Stimulated activated CD8-positive, alpha-beta memory T cell treated with anti-CD3 and anti-CD28 coated beads, Interleukin-4, amount 100 ng/mL, for 4 hours (primary cell): ENCODE measurements at places on chromosomes 5 and 9.

- DNase-seq: no peak
These were observed 37.5 kb upstream of the DENND4C start for GRCh38 chr9:19193029-19193324.

DNA sequence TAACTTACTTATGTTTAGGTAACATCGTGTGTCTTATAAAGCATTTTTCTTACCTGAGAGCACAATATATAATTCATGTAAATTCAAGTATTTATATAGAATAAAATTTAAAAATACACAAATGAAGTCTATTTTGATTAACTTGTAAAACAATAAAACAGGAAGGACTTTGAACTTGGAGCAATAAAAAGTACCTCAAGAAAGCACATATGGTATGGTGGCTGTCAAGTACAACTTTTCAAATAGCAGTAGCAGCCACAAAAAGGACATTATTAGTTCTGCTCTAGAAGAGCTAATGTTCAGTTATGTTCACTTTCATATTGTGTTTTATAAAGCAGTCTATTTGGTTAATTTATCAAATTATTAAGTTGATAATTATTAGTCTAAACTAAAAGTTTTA lies 31.4 kb downstream of the SLF1 start:
- DNase-seq: no peak

DNA sequence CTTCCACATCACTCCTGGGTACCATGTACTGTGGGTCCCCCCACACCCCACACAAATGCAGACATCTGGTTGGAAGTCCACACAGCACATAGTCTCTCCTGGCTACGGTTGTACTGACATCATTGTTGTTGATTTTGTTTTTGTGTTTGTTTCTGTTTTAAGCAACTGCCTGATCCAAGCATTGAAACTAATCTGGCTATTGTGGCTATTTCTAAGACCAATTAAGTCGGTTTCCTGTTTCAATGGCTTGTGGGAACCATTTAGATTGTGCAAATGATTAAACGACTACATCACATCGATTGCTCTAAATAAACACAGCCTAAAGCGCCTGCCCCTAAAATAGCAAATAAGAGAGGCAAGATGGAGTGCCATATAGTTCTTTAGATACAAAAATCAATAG lies 226.8 kb upstream of the IRX4 start:
- no peak for DNase-seq

DNA sequence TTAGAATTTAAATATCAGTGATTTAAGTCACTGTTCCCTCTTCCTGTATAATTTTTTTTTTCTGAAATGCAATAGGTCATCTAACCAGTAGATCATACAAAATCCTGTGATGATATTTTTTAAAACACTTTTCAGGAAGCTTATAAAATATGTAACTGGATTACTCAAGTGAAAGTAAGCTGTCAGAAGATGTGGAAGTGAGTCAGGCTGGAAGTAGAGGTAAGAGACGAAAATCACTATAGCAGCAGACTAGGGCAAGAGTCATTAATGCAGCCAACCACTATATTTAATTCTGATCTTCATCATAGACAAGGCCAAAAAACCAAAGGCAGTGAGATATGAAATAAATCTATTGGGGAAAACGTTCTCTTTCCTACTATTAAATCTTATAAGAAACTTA lies 65.7 kb upstream of the C6 start:
- DNase-seq: no peak

DNA sequence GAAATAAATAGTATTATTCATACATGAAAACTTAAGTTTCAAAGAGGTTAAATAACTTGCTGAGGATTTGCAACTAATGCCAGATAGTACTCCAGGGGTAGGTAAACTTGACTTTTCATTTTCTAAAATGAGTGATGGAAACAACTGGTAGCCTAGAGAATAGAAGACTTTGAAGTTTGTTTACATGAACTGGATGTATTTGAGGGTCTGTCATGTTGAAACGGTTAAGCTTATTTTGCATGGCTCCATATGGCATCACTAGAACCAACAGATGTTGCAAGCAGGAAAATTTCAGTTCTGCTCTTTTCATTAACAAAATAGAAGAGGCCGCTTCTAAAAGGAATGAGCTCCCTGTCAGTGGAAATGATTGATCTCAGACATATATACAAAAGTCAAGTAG lies 105.1 kb upstream of the SGCD start:
- DNase-seq: no peak

DNA sequence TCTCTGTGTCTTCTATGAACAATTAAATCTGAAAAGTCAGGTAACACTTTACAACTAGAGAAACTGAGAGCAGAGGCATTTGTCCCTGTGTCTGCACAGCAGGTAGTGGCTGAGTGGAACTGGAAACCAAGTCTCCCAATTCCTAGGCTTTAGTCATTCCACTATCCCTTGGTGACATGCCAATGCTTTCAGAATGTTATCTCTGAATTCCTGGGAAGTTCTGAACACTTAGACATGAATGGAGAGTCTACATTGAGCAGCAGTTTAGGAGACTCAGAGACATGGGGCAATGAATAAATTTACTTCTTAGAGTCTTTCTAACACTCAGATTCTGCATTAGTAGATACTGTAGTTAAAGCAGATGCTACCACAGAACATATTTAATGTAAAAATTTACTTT lies 94.8 kb upstream of the APC start:
- DNase-seq: no peak

GRCh38 chr9:78630966-78631365 lies 334.0 kb downstream of the PSAT1 start:
- DNase-seq: no peak

GRCh38 chr5:32153723-32154122 lies 20.4 kb downstream of the GOLPH3 start:
- no peak for DNase-seq

DNA sequence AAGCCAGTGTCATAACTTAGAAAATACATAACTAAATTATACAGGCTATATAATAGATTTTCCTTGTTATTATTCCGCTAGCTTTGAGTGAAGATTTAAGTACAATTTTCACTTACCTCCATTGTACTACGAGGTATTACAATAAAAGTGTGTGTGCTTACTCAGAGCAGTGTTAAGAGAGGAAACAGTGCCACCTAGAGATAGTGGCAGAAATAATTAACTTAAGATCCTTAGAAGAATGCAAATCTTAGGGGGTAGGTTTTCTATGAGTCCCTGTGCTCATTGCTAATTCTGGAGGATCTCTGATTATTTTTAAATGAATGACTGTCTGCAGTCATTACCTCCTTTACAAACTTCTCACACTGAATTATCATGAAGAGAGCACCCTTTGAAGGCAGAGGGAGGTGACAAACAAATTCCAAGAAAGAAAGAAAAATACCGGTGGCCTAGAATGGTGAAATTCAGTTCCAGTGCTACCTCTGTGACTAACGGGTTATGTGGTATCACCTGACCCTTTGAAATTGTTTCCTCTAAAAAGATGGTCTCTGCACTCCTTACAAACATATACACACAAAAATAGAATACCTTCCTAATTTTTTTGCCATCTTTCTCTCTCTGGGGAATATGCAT lies 379.8 kb downstream of the TRIM36 start:
- DNase-seq: no peak

GRCh38 chr5:121366515-121366914 lies 485.2 kb upstream of the FTMT start:
- DNase-seq: no peak

DNA sequence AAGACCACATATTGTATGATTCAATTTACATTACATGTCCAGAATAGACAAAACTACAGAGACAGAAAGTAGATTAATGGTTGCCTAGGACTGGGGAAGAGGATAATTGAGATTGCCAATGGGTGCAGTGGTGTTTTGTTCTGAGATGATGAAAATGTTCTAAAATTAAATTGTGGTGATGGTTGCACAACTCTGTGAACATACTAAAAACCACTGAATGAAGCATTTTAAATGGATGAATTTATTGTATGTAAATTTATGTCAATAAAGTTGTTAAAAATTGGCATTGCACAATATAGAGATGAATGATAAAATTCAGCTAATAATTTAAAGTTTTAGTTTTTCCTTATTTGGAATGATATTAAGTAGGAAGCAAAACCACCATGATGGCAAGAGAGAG lies 109.5 kb upstream of the NR4A3 start:
- no peak for DNase-seq

- no peak for DNase-seq
These were observed 1063.2 kb upstream of the ACO1 start for GRCh38 chr9:31321256-31321655.

GRCh38 chr5:128695791-128696530 lies 157.9 kb upstream of the FBN2 start:
- DNase-seq: no peak

DNA sequence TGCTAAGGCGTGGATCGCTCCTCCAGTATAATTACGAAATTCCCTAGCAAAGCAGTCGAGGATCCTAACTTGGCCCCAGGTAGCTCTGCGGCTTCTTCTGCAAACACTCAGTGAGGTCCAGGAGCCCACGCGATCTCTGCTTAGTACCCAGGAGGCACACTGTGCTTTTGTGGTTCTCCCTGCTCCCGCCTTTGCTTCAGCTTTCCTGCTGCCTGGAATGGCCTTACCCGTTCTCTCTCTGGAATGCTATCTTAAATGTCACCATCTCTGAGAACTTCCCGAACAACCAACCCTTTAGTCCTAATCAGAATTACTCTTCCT lies 639 bp downstream of the INVS start:
- DNase-seq: no peak

- no peak for DNase-seq
These were observed 1416.0 kb downstream of the EFNA5 start for GRCh38 chr5:106254784-106255183.

- DNase-seq: no peak
These were observed 46.6 kb upstream of the IRX4 start for GRCh38 chr5:1929108-1929991.

- no peak for DNase-seq
These were observed 96.5 kb upstream of the LMX1B start for GRCh38 chr9:126516936-126517832.

DNA sequence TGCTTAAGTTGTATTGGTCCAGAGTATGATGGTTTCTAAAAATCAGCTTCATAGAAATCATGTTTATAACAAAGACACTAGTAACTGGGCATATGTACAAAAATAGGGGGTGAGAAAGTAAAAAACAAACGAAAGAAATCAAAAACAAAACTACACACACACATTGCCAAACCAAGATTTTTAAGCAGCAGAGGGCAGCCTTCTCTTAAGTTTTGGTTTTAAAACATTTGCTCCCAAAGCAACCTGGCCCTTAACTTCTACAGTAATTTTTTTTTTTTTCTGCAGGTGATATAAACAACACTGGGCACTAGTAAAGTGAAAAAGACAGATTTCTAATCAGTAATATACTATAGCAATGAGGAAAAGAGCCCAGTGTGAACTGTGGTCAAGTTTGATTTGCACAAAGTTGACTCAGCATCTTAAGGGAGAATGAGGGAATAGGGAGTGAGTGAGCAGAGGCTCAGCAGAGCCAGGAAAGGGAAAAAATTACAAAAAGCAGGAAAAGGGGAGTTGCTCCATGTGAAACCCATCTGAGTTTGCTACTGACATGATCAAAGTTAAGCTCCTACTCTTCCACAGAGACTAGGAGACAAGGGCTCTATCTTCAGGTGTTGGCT lies 13.4 kb upstream of the GAPT start:
- DNase-seq: no peak

DNA sequence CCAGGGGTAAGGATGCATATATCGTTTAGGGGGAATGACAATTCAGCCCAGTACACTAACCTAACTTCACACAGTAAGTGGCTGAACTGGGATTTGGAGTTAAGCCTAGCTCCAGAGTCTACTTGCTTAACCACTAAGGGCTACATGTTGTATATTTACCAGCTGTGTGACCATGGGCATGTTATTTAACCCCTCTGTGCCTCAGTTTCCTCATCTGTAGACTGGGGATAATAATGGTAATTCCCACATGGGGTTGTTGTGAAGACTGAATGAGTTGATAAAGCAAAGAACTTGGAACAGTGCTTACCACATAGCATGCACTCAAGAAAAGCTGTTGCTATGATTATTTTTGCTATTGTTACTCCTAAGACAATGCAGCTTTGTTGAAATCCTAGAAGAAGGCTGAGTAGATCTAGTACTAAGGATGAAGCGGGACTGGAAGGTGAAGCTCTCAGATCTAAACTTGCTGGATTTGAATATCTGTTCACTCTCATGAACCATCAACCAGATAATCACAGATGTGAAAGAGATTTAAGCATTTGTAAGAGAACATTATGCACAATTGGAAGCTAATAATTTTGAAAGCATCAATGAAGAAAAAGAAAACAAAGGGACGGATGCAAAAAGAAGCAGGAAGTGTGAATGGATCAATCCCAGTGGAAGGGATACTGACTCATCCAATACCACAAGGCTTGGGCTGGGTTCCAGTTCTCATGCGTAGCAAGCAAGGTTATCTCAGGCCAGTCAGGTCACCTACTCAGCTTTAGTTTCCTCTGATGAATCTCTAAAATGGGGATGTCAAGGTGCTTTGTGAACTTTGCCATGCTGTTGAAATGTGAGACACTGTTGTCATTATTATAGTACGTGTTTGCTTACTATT lies 78.5 kb upstream of the TBC1D2 start:
- DNase-seq: no peak

- DNase-seq: no peak
These were observed 204.4 kb upstream of the IER5L start for GRCh38 chr9:129382281-129383018.

DNA sequence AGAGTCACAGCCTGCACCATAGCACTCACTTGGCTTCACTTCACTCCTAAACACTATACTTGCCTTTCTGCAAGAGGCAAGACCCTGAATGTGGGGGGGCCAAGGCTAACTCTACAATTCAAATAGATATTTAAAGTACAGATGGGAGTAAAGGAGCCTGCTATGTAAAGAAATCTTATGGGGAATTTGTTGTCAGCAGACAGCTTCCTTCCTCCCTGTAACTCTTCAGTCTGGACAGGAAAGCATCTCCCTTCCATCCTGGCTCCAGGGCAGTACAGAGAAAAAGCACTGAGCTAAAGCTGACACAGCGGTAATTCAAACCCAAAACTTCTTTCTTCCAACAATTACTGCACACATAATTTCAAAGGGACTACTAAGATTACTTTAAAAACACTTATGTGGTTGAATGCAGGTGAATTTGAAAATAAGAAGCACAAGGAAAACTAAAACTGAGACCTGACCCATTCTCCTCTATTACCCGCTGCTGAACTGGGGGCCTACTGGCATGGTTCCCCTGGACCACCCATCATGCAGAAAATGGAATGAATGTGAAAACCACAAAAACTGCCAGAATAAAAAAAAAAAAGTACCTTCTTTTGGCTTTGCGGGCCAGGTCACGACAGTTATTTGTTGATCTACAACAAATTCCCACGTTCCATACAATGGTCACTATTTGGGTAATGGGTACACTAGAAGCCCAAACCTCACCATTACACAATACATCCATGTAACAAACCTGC lies 13.4 kb downstream of the VDAC1 start:
- no peak for DNase-seq

- DNase-seq: no peak
These were observed 159.4 kb upstream of the PRR16 start for GRCh38 chr5:120304663-120305062.
